Activated CD8-positive, alpha-beta memory T cell treated with anti-CD3 and anti-CD28 coated beads, Interleukin-2, amount 50 U/mL, for 4 hours (primary cell): ENCODE measurements at places on chromosomes 2 and 18.
A peak's percentile ranks its signal among the peaks of the same experiment; 100 is the strongest.

- no peak for DNase-seq
These were observed 193.7 kb downstream of the INO80D start for GRCh38 chr2:205892251-205892655.

DNA sequence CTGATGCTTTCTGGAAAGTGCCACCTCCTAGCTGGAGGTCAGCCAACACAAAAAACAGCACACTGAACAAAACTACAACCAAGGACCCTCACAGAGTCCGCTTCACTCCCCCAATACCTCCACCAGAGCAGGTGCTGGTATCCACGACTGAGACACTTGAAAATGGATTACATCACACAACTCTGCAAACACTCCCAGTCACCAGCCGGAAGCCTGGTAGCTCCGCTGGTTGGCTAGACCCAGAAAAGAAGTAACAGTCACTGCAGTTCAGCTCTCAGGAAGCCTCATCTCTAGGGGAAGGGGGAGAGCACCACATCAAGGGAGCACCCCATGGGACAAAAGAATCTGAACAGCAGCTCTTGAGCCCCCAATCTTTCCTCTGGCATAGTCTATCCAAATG, 175.4 kb downstream of the LCLAT1 start:
- DNase-seq = peak; percentile 22

- DNase-seq = no peak
These were observed 134.3 kb downstream of the THADA start for GRCh38 chr2:43461453-43462073.

GRCh38 chr18:48932822-48933510, 17.8 kb downstream of the SMAD7 start:
- peak; percentile 14 for DNase-seq

DNA sequence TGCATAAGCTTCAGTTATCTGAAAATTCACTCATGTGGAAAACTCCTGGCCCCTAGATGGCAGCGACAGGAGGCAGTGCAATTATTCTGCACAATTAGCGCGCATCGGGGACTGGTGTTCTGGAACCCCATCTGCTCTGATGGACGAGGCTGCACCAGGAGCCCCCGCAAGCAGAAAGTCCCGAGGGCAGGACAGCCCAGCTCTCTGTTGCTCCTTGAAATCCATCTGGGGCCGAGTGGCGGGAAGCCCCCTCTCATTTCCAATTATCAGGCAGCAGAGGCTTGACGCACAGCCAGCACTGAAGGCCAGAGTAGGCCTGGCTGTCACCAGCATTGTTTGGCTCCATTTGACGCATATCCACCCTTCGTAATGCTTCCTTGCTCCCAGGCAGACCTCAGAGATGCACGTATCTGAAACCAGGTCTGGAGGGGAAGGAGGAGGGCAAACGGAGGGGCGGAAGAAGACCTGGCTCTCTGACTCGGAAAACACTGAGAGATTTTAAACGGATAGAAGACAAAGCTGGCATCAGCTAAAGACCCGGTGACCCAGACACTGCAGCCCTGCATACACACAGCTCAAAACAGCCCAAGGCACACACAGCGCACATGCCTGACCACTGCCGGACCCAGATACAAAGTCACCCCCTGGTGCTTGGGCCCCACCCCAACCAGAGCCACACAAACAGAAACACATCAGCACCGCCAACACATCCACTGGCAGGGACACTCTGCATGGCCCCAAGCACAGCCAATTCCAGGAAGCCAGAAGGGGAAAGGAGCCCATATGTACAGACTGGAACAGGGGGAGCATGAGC, 69.8 kb downstream of the TNS1 start:
- no peak for DNase-seq

DNA sequence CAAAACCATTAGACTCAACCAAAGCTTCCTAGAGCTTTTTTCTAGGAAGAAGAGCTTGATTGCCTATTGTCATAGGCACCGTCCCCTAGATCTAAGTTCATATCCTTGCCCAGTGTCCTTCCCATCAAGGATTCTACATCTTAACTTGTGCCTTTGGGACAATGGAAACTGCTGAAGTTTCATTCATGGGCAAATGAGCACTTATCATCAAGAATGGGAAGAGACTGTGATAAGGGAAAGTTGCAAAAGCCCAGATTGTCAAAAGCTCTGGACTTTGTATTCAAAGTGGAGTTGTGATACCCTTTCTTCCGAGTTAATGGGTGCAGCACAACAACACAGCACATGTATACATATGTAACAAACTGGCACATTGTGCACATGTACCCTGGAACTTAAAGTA, 503.0 kb upstream of the KLHL29 start:
- no peak for DNase-seq

DNA sequence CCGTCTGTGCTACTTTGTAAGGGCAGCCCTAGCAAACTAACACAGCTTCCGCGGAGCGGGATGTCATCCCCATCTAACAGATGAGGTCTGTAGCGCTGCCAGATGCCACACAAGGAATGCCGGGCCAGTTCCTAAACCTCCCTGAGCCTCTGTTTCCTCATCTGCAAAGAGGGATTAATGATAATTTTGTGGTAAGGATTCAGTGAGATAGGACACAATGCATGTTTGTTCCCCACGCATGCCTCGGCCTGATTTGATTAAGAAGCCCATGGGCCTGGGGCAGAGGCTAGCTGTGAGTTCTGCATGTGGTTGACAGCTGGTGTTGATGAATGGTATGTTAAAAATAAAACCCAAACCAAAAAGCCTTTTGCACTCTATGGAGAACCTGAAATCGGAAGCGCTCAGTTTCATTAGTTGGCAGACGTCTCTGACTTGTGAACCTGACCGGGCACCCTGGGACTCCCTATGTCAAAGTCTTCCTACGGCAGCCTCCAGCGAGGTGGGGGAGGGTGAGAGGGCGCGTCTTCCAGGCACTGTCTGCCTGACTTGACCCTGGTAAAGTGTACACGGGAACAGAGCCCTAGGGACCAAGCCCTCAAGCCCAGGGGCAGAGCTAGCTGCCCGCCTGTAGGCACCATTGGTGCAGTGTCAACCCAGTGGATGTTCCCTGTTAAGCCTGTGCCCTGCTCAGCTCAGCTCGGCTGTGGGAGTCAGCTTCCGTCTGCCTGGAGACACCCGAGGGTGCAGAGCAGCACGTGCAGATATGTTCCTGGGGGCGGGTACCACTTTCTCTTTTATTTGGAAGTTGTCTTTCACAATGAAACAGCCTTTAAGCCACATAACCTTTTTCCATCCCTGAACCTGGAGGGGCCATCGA, 14.8 kb upstream of the INHBB start:
- DNase-seq = no peak

DNA sequence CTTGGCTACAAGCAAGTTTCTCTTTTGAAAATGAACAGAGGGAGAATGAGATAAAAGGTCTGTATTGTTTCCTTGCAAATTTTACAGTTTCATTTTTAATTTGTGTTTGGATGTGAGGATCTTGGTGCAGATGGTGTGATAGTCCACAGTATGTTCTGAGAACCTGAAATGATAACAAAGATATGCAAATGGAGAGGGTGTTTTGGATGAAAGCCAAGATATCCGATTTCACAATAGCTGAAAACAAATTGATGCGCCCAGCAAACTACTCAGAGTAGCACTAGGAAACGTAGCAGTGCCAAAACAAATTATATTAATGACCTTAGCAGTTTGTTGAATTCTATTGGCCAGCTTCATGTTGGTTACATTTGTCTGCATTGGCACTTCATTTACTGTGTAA, 683.5 kb downstream of the TMEM182 start:
- no peak for DNase-seq

DNA sequence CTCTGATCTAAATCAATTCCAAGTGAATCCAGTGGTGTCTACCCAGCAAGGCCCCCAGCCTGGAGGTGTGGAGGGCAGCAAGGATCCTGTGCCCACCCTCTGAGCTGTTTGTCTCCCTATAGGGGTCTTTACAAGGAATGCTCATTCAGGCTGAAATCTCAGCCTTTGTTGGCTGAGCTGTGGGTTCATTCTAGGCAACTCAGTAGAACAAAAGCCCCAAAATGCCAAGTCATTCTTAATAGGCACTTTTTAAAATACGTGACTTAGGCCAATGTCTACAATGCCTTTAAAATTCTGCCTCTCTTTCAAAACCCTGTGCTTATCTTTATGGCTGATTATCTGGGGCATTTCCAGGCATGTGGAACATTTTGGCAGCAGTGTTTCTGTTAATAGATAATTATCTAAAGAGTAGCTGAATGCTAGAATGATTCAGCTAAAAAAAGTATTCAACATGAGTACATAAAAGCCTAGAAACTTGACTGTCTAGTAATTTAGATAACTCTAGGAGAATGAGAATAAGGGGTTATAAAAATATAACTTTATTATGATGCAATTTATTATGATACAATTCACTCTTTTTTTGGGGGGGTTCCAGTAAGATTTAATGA, 7.4 kb downstream of the UGT1A6 start:
- DNase-seq = no peak

DNA sequence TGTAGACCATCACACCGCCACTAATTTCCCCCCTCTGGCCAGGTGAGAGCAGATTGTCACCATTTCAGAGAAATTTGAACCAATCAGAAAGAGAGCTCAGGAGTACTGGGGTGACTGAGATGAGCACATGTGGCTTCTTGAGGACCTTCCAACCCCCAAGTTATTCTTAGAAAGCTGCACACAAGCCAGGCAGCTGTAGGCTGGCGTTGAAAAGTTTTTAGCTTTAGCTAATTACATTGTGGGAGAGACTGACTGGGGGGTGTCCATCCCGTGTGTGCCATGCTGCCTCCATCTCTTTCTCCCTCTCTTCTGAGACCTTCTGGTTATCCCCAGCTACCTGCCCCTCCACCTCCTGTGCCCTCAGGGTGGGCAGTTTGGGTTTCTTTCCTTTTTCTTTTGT, 154.0 kb downstream of the AGAP1 start:
- DNase-seq = no peak

GRCh38 chr2:29744976-29745375, 176.4 kb downstream of the ALK start:
- DNase-seq = no peak

DNA sequence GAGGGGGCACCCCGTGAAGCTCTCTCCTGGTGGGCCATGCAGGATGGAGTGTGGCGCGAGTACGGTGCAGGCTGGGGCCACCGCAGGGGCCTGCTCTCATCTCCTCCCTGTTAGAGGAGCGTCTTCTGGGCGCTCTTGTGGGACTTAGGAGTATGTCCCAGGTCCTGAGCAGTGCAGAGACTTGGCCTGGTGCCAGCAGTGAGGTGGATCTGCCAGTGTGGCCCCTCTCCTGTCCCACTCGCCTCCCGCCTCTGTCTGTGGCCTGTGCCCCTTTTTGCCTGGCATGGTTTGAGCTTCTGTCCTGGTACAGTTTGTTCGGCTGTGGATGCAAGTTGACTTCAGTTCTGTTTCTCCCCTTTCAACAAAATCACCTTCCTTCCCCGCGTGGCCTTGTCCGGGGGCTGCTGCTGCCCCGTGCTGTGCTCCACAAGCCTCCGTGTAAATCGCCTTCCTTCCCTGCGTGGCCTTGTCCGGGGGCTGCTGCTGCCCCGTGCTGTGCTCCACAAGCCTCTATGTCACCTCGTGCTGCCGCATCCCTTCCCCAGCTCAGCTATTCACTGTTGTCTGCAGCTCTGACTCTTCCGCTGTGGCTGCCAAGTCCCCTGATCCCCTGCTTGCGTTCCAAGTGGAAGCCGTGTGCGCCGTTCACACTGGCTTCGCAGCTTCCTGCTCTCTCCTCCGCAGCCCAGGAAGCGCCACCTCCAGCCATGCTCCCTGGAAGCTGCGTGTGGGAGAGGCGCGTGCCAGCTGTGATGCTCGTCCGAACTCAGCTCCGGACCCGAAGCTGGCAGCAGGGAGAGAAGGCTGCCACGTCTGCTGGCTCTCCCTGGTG, 13.7 kb downstream of the LDLRAD4 start:
- no peak for DNase-seq

GRCh38 chr2:31694444-31694843, 113.7 kb upstream of the SRD5A2 start:
- no peak for DNase-seq

GRCh38 chr18:68041327-68041726, 524.8 kb upstream of the DSEL start:
- no peak for DNase-seq

GRCh38 chr2:148617219-148617618, 27.3 kb upstream of the EPC2 start:
- no peak for DNase-seq

- DNase-seq = peak; percentile 59
These were observed 8.1 kb upstream of the SOS1 start for GRCh38 chr2:39128919-39129391.

- no peak for DNase-seq
These were observed 347.5 kb upstream of the SALL3 start for GRCh38 chr18:78632111-78632541.

DNA sequence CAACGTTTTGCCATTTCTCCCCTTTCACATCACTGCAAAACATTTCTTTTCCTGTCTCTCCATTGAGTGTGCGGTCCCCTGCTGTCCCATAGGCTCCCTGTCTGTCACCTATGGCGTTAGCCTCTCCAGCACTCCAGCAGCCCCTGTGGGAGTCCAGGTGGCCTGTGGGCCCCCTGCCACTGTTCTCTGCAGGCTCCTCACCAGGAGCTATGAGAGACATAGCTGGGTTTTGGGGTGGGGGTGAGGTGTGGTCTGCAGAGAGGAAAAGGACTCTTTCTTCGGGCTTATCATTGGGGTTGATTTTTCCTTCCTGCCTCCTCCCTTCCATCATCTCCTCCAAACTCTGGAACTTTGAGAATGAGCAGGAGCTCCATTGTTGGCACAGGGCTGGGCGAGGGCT, 36.1 kb upstream of the IGFBP5 start:
- no peak for DNase-seq

DNA sequence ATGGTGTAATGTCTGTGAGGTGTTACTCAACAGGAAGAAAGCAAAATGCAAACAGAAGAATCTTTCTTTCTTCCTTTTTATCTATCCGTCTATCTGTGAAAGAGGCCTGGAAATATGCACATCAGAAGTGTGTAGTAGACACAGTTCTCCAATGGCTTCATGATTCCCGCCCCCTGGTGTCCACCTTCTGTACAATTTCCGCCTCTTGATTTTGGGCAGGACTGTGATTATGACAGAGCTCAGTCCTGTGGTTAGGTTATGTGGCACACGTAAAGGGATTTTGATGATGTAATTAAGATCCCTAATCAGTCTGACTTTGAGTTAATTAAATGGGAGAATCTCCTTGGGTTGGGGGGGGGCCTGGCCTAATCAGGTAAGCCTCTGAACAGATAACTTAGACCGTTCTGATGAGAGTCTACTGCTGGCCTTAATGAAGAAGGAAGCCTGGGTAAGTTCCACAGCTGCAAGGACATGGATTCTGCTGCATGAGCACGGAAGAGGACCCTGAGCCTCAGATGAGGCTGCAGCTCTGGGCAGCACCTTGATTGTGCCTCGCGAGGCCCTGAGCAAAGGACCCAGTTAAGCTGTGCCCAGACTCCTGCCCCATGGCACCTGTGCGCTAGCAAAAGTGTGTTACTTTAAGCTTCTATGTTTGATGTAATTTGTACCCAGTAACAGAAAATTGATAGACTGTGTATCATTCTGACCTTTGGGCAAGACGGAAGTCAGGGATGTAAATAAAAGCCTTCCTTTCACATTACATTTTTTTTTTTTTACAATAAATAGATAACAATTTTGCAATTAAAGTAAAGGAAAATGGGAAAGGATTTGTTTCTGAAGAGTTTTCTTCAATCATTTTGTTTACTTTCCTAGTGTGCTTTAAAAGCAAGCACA, 11.3 kb upstream of the KCNF1 start:
- no peak for DNase-seq
